Upper lobe of left lung (tissue), 6 donors: ENCODE measurements at places on chromosomes 16 and 17. TPM values are rescaled to one million over a fixed set of nuclear protein-coding genes. Genes with fewer than 3 reads are reported as not detected.
A peak's percentile ranks its signal among the peaks of the same experiment; 100 is the strongest.

Gene CLDN6
- total RNA-seq, result 1.9 TPM

Gene DPEP3
- not detected for total RNA-seq

Gene CPHXL2
- total RNA-seq, result not detected

Gene SLC6A2
- 0.20 TPM for total RNA-seq

Gene TAC4
- not detected for total RNA-seq

Gene LDHD
- 14.4 TPM for total RNA-seq

Gene CDIP1
- 24.6 TPM for total RNA-seq

Gene GAST
- not detected for total RNA-seq

Gene CDRT15L2
- total RNA-seq, result not detected

Gene AGRP
- 7.6 TPM for total RNA-seq

Gene OTOP3
- not detected for total RNA-seq

Gene NUPR1
- total RNA-seq, result 106 TPM

GRCh38 chr17:40598619-40599467 lies 33.6 kb upstream of the CCR7 start:
- no peaks in the 10 kb centered on the region for H3K27me3 ChIP-seq
- peak overlapping the region; percentile 43 for H3K27ac ChIP-seq
- no peak overlapping the region for H3K4me3 ChIP-seq
- no peaks in the 10 kb centered on the region for H3K4me1 ChIP-seq

GRCh38 chr17:574061-574460 lies 140.6 kb downstream of the VPS53 start:
- peaks cover 6% of the 10 kb centered on the region for H3K4me1 ChIP-seq
- no peak for DNase-seq
- no peak overlapping the region for H3K27ac ChIP-seq
- no peak overlapping the region for H3K4me3 ChIP-seq

GRCh38 chr17:16158714-16159113 lies 56.6 kb downstream of the NCOR1 start:
- no peak overlapping the region for H3K4me3 ChIP-seq
- no peak overlapping the region for H3K27ac ChIP-seq
- H3K27me3 ChIP-seq, result no peaks in the 10 kb centered on the region
- H3K36me3 ChIP-seq, result peaks cover 45% of the 10 kb centered on the region

- H3K4me3 ChIP-seq, result no peak overlapping the region
- H3K27ac ChIP-seq, result no peak overlapping the region
- H3K36me3 ChIP-seq, result no peaks in the 10 kb centered on the region
- DNase-seq, result no peak
- peaks cover 6% of the 10 kb centered on the region for H3K4me1 ChIP-seq
Measured at GRCh38 chr16:86239381-86239780, 270.9 kb upstream of the FOXF1 start.

DNA sequence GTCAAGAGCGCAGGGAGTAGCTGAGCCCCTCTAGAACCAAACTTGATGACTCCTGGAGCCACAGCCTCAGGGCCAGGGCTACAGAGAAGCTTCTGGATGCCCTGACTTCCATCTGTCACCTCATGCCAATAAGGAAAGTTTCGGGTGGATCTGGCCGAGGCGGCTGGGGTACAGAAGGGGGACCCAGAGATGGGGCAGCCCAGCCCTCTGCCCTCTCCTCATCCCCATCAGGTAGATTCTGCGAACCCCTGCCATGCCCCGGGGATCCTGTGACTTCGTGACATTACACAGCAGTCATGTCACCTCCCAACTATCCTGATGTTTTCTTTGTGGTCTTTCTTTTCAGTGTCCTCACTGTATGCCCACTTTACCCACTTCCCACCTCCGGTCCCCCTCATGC lies 114.4 kb downstream of the CCDC182 start:
- H3K36me3 ChIP-seq, result no peaks in the 10 kb centered on the region
- H3K4me1 ChIP-seq, result no peaks in the 10 kb centered on the region
- no peak overlapping the region for H3K4me3 ChIP-seq
- no peak overlapping the region for H3K27ac ChIP-seq
- H3K27me3 ChIP-seq, result no peaks in the 10 kb centered on the region
- no peak for DNase-seq

DNA sequence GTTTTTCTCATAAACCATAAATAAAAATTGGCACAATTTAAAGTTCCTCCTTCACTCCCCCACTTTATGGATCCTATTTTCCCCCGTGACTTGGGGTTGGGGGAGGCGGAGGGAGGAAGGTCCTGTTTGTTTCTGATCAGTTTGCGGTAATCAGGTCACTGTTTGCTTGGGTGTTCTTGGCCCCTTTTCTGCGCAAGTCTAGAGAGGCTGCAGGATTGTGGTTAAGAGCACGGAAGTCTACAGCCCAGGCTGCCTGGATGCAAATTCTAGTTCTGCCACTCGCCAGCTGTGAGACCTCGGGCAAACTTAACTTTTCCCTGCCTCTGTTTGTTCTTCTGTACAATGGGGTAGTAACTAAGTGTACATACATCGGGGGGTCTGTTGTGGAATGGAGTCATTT lies 12.1 kb downstream of the ATP2C2 start:
- no peak overlapping the region for H3K4me3 ChIP-seq
- H3K27ac ChIP-seq, result no peak overlapping the region
- H3K4me1 ChIP-seq, result peaks cover 16% of the 10 kb centered on the region
- no peaks in the 10 kb centered on the region for H3K36me3 ChIP-seq
- DNase-seq, result no peak

- H3K36me3 ChIP-seq, result no peaks in the 10 kb centered on the region
- no peak for DNase-seq
- no peaks in the 10 kb centered on the region for H3K4me1 ChIP-seq
- no peak overlapping the region for H3K27ac ChIP-seq
- no peak overlapping the region for H3K4me3 ChIP-seq
Measured at GRCh38 chr17:58308985-58309917, 19.3 kb downstream of the TSPOAP1 start.

GRCh38 chr17:80153004-80153403 lies 6.1 kb upstream of the EIF4A3 start:
- no peaks in the 10 kb centered on the region for H3K27me3 ChIP-seq
- DNase-seq, result no peak
- no peak overlapping the region for H3K27ac ChIP-seq

- no peak overlapping the region for H3K27ac ChIP-seq
- DNase-seq, result no peak
- H3K4me1 ChIP-seq, result peaks cover 4% of the 10 kb centered on the region
- peaks cover 70% of the 10 kb centered on the region for H3K36me3 ChIP-seq
- no peak overlapping the region for H3K4me3 ChIP-seq
Measured at GRCh38 chr16:21167360-21167759, 8.9 kb downstream of the LDAF1 start.

DNA sequence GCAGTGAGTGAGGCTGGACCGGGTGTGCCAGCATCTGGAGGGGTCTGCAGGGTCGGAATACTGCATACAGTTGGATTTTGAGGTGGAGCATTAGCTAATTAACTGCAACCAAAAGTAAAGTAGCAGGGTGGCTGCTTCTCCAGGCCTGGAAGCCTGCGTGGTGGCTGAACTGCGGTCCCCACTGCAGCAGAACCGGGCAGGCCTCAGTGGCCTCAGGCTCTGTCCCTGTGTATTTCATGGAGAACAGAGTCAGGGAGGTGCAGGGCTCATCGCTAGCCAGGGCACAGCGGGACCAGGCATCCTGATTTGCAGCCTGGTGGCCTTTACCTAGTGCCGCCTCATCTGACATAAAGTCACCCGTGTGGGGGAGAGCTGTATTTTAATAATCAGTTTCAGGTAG lies 131.9 kb downstream of the RPTOR start:
- peaks cover 26% of the 10 kb centered on the region for H3K4me1 ChIP-seq
- H3K4me3 ChIP-seq, result no peak overlapping the region
- H3K36me3 ChIP-seq, result no peaks in the 10 kb centered on the region
- H3K27me3 ChIP-seq, result no peaks in the 10 kb centered on the region
- H3K27ac ChIP-seq, result no peak overlapping the region
